CD4-positive, alpha-beta T cell (primary cell): ENCODE measurements at places on chromosomes 2 and 18. TPM values are rescaled to one million over a fixed set of nuclear protein-coding genes. Genes with fewer than 3 reads are reported as not detected.

- DNase-seq = peak; percentile 15
Observed at GRCh38 chr2:47310801-47311560, 92.0 kb upstream of the MSH2 start.

DNA sequence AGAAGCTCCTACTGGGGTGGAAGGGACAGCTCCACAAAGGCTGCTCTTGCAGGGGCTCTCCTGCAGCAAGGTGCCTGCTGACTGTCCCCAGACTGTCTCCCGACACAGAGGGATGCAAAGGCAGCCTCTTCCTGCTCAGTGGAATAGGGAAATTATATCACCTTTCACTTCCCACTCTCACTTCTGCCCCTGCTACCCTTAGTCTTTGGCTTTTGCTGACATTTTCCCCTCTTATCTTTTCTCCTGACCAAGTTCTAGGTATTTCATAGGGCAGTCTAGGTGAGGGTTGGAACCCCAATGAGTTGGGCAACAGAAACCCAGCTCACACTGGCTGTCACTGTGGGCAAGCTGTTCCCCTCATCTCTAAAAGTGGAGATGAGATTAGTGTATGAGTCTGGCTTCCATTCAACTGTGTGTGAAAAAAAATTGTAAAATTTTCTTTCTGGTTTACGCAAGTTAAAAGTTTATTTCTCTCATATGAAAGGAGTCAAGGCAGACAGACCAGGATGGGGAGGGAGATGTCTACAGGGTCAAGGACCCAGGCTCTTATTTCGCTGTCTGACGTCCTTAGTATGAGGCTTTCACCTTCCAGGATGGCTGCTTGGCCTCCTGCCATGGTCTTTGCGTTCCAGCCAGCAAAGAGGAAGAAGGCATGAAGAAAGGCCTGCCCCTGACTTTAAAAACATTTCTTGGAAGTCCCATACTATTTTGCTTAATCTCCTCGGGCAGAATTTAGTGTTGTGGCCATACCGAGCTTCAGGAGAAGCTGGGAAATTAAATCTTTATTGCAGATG, 7.5 kb upstream of the MOCOS start:
- no peak for DNase-seq

The RIT2 gene
- total RNA-seq = not detected

The COBLL1 gene
- 0.53 TPM for total RNA-seq

The CCDC102B gene
- 2.6 TPM for total RNA-seq

DNA sequence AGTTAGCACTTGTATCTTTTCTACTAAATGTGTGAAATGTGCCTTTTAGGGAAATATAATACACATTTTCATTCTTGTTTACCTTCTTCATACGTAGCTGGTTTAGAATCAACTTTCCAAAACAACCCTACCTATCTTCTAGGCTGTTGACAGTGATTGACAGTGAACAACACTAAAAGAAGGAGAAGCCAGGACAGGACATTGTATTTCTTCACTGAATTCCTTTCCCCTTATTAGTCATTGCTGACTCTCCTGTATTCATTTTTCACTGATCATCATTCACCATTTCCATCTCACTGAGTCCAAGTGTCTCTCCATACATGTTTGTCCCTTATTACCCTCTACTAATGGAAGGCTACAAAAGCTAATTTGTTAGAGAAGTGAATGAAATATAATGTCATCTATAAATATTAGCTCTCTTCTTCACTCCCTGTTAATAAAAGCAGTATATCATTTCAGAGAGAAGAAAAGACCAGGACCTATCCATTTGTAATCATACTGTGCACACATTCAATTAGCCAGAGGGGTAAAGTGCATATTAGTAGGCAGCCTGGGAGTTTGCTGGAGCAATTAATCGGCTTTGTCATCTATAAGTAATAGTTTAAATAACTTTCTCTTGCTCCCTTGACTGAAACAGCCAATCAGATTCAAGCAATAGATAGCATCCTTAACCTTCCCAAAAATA, 192.5 kb upstream of the FOSL2 start:
- no peak for DNase-seq

DNA sequence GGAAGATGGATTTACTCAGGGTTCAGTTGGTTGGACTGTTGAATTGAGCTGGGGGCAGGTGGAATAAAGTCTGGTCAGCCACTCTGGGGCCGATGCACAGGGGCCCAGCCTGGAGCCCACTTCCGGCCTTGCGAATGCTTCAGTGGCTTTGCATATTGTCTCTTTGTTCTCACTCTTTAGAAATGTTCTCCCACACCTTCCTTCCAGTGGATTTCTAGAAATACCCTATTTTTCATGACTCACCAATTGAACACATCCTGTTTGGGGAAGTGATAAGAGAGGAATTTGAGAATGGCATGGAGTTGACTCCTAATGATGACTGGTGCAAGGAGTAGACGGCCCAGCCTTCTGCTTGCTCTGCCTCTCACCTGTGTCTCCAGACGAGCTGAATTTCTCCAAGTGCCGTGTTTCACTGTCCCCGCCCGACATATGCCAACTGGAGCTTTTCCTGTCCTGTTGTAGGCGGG, 28.1 kb downstream of the ASAP2 start:
- DNase-seq = no peak

- DNase-seq = no peak
Observed at GRCh38 chr2:73914667-73915066, 12.0 kb upstream of the DGUOK start.

DNA sequence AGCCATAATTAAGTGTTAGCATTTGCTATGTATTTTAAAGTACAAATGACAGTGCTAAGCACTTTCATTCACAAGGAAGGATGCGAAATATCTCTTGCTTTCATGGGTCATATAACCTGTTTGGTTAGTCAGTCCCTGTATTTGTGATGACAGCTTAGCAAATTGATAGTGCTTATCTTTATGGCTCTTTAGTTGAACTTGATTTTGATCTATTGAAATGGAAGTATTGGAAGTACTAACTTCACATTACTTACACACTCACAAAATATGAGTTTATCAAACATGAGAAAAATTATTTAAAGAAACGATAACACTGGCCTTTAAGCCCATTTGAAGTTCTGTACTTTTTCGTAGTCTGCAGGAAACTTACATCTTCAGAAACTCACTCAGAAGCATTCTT, 97.4 kb upstream of the NEUROD1 start:
- DNase-seq = no peak

DNA sequence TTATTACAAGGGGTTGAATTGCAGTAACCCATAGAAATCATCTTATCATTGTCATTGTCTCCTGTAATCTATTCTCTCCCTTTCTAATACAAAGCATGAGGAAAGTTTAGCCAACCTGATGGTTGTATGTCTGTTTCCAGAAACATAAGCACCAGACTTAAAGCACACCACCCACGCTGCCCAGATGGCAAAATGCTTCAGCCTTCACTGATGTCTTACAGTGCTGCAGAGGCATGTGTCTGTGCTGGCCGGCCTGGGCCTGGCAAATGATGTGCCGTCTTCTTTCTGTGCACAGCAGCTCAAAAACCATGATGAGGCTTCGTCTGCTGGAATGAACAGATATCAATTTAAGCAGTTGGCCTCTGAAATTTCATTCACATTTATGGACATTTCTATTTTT, 443.0 kb upstream of the RGPD4 start:
- DNase-seq = no peak

GRCh38 chr2:75589391-75590105, 28.8 kb upstream of the EVA1A start:
- no peak for DNase-seq

- no peak for DNase-seq
Observed at GRCh38 chr2:16727256-16727655, 61.6 kb upstream of the CYRIA start.

DNA sequence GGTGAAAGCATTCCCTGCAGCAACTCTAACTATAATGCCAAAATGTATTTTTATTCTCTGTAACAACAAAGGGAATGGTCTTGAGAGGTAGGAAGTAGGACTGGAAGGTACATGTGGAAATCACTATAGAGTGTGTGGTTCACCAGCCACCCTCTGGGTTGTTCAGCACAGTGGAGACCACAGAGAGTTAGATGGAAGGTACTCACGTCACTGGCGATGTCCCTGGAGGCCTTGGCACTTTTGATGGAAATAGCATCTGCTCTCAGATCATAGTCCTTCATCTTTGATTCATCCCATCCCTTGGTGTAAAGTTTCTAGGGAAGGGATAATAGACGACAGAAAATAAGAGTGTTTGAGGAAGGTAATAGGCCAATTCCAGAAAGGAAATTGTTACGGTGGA, 124.0 kb downstream of the NEB start:
- DNase-seq = no peak

- DNase-seq = no peak
Observed at GRCh38 chr2:218745559-218746469, 35.2 kb downstream of the TTLL4 start.

GRCh38 chr2:41580806-41581205, 467.0 kb upstream of the PKDCC start:
- no peak for DNase-seq

DNA sequence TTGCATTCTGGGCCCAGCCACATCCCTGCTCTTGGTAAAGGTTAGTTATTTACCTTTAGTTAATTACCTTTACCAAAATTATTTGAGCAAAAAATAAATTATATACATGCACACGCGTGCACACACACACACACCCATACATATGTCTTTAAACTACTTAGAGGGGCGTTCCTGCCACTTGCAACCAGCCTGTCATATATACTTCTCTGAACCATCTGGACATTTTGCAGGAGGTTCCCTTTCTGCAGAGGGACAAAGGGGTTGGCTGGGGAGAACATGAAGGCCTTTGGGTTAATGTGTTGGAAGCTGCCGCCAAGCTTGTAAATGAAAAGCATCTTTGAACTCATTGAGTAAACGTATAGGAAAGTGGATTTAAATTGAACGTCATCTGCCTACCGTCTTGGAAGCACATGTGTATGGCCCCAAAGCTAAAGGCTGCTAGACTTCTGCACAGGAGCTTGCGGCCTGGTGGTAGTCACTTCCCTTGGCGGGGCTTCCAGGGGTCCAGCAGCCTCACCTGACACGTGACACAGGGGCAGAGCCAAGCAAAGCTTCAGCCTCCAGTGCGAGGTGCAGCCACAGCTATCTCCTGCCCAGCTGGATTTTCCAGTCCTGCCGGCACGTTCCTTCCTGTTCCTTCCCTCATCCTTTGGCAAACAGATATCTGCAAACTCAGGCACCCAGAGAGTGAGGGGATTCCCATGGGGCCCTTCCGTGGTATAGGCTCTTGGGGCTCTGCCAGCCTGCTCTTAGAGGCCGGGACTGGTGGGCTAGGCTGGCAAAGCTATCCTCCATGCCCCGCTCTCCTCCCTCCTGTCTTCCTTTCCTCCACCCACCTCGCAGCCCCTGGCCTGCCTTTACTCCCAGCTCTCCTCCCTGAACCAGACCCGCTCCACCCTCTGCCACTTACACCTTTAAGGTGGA, 46.1 kb downstream of the SERTAD2 start:
- DNase-seq = no peak

DNA sequence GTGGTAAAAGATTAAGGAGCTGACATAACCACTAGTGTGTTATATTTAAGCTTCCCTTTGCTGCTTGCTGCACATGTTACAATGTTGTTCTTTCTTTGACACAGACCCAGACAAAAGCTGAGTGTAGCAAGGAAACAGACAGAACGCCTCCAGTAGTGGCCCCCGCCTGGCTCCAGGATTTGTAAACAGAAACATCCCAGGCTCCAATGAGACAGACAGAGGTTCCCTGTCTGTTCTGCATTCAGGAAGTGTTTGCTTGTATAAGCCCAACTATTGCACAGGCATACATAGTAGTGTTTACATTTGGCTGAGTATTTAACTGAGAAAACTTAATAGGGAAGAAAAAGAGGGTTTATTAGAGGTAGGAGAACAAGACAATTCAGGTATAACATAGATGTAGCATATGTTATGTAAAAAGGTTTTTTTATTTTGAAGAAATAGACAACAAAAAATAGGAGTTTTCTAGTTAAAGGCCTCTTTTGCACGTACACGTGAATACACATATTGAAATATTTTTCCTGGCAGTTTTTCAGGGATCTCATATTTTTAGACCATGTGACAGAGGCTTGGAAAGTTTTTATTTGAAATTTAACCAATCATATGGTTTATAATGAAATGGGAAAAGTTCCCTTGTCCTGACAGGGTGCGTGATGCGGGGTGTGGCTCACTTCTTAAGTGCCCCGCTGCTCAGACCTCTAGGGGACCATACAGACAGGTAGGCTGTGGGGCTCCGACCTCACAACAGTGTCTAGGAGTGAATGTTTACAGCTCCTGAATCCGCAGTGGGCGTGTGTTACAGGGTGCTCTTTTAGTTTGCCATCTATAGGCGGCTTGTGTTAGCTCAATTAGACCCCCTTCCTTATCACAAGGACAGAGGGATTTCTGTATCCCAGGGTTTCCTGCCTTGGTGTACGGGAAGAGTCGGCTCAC, 118.4 kb downstream of the BMPR2 start:
- no peak for DNase-seq

DNA sequence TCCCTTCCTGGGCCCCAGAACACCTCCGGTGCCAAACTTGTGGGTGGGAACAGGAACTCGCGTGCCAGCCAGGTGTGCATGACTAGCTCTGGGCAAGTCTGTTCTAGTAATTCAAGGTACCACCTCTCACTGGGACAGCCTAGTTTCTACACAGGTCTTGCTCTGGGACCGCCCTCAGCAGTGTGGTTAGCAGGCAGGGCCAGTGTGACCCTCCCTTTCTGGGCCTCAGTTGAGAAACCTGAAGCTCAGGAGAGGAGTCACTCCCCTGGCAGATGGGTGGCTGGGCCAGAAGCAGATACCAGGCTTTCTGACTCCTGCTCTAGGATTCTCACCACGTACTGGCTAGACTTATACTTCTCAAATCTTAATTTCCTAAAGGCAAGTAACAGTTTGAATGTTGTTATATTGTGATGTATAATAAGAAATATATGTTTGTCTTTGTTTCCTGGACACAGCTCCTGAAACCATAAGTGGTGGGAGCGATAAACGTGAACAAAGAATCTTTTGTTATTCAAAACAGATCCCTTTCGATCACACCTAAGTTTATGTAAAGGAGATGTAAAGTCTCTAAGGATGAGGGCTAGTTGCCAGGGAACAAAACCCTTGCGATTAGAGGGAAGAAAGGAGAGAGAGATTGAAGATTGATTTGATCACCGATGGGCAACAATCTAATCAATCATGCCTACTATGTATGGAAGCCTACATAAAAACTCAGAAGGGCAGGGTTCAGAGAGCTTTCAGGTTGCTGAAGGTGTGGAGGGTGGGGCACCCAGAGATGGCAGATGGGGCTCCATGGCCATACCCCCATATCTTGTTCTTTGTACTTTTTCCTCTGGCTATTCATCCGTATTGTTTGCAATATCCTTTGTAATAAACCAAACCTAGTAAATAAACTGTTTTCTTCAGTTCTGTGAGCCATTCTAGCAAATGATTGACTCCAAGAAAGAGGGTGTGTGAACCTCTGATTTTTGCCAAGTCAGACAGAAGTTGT, 952 bp upstream of the UGT1A6 start:
- DNase-seq = no peak

- no peak for DNase-seq
Observed at GRCh38 chr2:112836163-112836560, 417 bp downstream of the IL1B start.

The IL36B gene
- total RNA-seq = not detected
